ENCODE measurements at places on chromosomes 16 and 17.

DNA sequence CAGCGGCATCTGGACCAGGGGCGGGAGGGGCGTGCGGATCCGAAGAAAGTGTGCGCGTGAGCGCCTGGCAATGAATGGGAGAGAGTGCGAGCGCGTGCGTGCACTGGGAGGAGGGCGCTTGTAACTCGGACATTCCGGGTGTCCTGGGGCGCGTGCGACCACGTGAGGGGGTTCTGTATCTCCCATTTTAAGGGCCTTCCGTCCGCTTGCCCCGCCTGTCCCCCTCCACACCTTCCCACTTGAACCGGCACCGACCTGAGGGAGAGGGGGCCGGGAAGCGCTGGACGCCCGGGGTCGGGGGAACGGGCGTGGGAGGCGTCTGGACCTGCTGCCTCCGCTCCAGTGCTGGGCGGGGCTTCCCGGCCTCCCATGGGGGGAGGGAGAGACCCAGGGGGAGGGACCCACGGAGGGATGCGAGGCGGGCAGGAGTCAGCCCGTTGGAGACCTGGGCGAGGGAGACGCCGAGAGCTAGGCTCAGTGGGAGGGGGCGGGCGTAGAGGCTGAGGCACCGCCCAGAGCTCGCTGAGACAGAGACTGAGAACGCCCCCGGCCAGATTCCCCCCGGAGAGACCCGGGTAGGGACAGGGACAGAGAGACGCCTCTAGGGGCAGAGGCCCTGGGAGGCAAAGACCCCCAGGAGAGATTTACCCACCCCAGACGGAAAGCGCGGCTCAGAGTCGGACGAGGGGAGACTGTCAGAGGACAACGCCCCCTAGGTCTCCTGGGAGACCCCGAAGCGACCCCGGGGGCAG is at the start of gene KREMEN2:
TSS of gene KREMEN2 (plus strand) at position 553 of the 752 bp plus-strand sequence. CDS start 246 bp downstream, outside the sequence.
- DNase-seq: no peak

DNA sequence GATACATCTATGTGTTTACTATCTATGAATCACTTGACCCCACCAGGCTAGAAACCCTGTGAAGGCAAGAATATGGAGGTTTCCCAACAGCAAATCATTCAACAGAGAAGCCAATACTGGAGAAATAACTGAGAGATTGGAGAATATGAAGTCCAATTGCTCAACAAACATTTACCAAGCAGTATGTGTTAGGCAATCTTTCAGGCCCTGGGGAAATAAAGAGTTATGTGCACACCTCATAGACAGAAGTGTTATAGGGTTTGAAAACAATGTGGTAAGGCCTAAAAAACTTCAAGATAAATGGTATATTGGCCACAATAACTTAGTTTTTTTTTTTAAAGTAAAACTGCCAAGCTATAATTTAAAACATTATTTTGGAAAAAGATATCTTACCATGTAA is 1245.8 kb downstream of the CDH11 start:
- no peak for DNase-seq

- peak; percentile 84 for DNase-seq
Measured at GRCh38 chr16:25066747-25067631, 44.6 kb upstream of the LCMT1 start.

DNA sequence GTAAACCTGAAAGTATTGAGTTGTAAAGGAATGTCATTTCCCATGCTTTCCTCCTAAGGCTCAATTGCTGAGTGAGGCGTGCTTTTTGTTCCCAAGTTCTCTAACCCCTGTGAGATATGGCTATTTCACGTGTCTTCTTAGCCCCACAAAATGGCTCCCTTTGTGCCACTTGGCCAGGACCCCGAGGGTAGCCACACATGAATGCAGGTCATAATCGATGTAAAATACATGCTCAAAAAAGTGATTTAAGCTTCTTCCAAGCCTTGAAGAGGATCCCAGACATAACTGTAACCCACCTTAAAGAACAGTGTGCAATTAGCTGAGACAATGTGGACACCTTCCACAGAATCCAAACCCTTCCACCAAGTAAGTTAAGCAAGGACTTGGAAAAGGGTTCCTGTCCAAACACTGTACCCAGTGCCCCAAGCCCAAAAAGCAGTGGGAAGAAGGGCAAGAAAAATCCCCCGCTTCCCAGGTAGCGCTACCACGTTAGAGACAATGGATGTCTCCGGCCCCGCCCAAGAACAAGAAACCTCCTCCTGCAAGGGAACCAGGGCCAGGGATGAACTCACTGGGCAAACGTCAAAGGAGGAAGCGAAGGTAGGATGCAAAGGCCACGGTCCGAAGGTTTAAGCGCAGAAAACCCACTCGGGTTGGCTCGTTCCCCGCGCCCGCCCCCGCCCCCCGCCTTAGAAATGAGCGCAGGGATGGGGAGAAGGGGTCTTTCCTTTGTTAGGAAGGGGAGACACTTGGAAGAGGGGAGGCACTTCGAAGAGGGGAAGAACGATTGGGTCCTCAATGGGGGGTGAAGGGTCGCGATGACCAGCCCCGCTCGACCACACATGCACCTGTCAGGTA is 1.2 kb downstream of the JPT1 start:
- no peak for DNase-seq

DNA sequence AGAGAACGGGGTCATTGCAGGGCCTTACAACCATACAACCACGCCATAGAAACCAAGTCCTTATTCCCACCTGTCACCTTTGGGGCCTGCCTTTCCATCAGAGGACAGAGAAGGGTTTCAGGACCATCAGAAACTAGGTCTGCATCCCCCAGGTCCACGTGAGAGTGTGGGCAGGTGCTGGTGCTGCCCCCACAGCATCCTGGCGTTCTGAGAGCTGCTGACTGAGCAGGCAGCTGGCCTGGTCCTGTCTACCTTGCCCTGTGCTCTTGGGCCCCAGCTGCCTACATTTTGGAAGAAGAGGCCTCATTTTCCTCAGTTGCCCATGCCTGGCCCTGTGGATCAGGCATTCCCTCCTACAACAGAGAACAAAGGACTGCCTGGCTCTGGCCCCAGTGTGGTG is 21.6 kb downstream of the ZNF276 start:
- DNase-seq: no peak

DNA sequence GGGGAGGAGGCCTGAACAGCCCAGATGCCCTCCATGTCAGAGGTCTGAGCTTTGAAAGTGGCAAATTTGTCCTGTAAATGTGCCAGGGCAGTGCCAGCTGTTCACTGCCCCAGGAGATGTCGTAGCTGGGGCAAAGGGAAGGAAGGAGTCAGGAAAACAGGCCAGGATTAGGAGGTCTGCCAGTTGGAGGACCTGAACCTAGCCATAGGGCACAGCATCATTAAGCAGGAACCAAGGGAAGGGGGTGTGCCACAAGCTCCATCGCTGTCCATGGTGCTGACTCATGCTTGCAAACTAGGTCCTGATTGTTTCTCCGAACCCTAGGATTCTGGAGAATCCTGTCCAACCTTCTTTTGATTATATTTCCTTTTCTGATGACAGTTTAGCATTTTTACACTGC is 124.2 kb downstream of the TMEM132E start:
- DNase-seq: peak; percentile 2

GRCh38 chr17:38415250-38416194 is 12.7 kb upstream of the ARHGAP23 start:
- DNase-seq: no peak

GRCh38 chr17:38958326-38958725 is 8.9 kb downstream of the FBXO47 start:
- DNase-seq: no peak

DNA sequence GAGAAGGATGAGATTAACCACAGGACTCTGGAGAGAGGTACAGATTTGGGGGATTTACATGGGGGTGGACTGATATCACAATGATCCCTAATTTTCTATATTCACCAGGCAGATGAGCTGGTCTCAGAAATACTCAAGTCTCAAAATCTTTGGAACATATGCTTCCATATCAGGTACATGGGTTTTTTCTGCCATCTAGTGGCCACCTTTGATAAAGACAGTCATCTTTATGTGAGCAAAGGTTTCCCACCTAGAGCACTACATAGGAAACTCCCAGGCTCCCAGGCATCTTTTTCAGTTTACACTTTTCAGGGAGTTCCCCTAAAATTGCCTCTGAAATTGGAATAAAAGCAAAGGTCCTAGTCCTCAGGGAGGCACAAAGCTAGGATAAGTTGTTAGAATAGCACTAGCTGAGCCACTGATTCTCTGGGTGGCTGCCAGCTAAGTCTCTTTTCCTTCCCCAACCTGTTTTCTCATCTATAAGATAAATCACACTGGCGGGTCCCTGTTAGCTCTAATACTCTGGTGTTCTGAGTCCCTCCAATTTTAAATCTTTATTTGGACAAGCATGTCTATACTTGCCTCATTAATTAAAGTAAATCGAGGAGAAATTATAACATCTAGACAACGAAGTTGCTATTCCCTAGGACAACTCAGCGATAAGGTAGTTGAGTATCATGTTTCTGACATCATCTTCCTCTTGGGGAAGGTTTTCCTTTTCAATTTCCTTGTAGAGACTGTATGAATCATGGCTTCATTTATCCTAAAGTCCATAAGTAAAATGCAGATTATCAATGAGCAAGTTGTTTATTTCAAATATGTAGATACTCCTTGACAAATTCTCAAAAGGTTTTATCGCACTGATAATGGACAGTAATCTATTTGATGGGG is 19.0 kb upstream of the MON1B start:
- DNase-seq: no peak

DNA sequence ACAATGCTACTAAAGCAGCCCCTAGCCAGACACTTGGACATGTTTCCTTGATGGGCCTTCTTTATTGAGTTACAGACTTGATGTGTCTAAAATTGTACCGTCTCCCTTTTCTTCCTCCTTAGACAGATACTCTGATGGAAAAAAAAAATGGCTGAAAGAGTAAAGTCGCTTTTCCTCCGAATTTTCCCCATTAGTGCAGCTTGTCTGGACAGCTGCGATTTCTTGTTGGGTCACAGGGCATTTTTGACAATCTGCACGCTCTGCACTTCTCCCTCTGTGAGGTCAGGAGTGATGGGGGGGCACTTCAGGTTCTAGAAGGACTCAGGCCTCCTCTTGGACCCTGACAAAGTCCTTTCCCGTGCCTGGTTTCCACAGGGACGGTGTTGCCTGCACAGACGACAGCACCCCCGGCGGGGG is 968 bp upstream of the PRKAR1A start:
- no peak for DNase-seq

DNA sequence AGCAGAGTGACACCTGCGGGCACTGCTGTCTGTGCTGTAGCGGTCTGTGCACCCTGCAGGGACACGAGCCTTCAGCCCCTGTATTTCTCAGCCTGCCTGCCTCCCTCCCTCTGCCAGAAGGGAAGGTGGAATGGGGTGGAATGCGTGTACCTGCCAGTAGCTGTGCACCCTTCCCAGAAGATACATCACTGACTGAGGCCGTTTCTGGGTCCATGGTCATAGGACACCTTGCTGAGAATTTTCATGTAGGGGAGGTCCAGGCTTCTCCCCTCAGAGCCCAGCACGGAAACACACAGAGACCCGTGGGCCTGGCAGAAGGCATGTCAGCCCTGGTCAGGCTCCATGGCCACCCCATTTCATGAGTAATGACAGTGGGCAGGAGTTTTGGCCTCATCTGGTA is 16.5 kb downstream of the DBNDD1 start:
- DNase-seq: no peak

- DNase-seq: no peak
Measured at GRCh38 chr17:74526681-74527080, 4.6 kb downstream of the CD300LB start.

- DNase-seq: peak; percentile 39
Measured at GRCh38 chr17:68172461-68172954, 75.3 kb upstream of the AMZ2 start.

DNA sequence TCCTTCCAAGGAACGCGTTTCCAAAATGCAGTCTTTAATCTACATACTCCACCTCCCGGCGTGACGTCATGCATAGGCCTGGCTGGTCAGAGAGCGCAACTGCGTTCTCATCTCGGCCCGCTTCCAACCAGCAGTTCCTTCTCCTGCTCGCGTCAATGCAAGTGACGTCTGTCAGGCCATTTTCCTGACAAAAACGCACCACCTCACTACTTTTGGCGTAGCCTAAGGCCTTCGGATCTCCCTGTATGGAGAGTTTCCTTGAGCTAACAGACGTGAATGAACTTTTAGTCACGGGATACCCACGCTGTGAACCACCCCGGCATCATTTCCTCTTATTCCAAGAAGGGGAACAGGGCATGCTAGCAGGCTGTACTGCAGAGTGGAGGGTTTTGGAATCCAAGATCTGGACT is 25.0 kb downstream of the TEX14 start:
- no peak for DNase-seq

DNA sequence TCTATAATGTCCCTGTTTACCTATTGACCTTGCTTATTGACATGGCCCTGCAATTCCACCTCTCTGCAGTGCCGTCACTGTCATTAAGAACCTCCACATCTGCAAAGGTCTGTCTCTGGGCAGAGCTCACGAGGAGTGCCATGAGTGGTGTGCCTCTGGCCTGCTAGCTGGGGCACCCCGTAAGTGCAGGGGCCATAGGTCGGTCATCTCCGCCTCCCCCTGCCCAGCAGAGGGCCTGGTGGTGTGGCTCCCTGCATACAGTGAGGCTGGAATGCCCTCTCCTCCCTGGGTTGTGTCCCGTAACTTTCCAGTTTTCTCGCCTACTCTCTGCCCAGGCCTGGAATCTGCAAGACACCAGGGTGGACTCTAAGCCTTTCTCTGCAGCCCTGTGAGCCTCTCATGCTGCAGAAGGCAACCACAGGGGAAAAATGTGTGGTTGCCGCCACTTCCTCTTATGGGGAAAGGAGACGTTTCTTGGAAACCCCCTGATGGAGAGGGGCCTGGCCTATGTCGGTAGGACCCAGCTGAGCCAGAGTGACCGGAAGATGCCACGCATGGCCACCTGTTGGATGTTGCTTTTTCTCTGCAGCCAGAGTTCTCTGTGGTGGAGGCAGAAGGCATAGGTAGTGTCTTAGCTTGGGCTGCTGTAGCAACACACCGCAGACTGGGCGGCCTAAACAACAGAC is 2.7 kb upstream of the SNX20 start:
- no peak for DNase-seq

GRCh38 chr17:58531122-58531521 is 16.7 kb upstream of the MTMR4 start:
- DNase-seq: no peak

DNA sequence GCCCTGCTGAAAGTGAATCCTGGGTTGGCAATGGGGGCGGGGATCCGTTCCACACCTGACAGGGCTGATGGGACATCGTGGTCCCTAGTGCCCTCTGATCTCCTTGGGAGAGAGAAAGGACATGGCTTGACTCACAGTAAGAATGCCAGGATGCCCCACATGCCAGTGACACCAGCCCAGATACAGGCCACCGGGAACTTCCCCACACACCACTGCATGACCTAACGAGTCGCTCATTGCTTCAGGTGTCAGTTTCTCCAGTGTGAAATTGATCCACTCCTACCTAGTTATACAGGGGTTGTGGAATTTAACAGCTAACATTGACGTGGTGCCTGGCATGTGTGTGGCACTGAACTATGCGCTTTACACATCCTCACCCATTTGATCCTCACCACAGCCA is 7.5 kb downstream of the CD300LG start:
- DNase-seq: no peak

GRCh38 chr16:83482545-83483162 is 325.1 kb upstream of the HSBP1 start:
- no peak for DNase-seq

DNA sequence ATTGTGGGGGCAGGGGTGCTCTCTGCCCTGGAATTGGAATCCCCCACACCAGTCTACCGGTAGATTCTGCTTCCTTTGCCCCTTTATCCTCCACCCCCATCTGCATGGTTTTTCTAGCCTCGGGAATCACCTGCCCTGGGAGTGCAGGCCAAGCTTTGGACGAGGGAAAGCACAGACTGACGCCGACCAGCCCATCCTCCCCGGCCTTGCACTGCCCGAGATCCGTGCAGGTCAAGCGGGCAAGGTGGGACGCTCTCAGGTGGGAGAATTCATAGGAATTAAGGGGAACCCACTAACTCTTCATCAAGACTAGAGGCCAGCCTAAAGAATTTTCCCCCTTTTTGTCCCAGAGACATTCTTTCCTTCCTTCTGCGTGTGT is 9.9 kb upstream of the HOXB13 start:
- no peak for DNase-seq

- DNase-seq: peak; percentile 55
Measured at GRCh38 chr17:79993390-79994227, 42.1 kb downstream of the TBC1D16 start.
